NCI-H1092 (cell line): ENCODE measurements at places on chromosomes 1 and 21.

DNA sequence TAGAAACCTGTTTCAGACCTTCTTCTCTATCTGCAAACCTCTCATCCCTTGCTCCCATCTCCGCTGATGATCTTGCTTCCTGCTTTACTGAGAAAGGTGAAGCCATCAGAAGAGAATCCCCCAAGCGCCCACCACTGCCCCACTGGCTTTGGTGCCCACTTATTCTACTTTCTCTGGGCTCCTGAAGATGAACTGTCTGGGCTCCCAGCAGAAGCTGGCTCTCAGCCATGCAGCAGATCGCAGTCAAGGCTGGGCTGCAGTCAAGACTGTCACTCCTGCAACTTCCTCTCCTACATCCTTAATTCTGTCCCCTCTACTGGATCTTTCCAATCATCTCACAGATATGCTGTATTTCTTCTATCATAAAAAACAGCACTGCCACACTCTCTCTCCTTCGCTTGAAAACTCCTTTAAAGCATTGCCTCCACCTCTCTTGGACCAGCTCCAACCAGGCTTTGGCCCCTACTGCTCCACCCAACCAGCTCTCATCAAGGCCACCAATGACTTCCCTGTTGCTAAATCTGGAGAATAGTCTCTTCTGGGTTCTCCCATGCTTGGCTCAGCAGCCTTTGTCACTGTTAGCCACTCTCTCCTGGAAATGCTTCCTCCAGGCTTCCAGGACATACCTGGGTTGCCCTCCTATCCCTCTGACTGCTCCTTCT is 25.8 kb downstream of the TRIM62 start:
- DNase-seq: no peak

- DNase-seq: no peak
Measured at GRCh38 chr1:167472752-167473521, 45.4 kb downstream of the CD247 start.

GRCh38 chr21:34897828-34898227 is 151.3 kb downstream of the RUNX1 start:
- DNase-seq: no peak

DNA sequence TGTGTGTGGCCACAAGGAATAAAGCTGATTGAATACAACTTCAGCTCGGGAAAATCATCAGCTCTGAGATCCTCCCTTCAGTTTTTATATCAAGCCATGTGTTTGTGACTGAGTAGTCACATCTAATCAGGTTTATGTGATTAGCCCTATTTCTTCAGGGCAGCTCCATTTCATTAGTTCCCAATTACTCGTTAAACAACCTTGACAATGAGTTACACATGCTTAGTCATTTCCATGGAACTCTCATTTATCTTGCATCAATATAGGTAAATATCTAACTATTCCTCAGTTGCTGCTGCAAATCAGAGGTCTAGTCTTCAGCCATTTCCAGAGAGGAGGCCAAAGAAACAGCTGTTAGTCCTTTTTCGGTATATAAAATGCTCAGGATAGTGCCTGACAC is 16.3 kb downstream of the CRB1 start:
- no peak for DNase-seq

DNA sequence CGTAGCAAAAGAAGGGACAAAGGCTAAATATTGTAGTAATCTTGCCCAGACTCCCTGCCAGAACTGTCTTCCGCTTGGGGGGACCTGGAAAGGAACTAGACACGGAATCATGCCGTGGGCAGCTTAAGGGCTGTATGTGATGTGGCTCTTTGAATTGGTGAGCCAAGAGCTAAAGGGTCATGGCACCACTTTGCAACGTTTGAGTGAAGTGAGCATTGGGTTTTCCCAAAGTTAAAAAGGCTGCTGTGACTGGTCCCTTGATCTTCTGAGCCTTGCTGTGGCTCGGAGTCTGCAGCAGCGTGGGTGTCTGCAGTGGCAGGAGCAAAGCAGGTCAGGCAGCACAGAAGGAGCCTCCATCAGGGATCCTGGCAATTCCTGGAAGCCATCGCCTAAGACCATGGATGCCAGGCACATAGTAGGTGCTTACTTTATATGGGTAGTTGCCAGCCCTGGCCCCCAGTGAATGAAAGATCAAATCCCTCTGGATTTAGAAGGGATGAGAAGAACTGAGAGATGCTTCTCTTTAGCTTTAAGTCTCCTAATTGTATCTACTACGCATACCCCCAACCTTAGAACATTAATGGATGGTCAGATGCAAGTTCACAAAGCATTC is 1.8 kb downstream of the SMYD2 start:
- no peak for DNase-seq

DNA sequence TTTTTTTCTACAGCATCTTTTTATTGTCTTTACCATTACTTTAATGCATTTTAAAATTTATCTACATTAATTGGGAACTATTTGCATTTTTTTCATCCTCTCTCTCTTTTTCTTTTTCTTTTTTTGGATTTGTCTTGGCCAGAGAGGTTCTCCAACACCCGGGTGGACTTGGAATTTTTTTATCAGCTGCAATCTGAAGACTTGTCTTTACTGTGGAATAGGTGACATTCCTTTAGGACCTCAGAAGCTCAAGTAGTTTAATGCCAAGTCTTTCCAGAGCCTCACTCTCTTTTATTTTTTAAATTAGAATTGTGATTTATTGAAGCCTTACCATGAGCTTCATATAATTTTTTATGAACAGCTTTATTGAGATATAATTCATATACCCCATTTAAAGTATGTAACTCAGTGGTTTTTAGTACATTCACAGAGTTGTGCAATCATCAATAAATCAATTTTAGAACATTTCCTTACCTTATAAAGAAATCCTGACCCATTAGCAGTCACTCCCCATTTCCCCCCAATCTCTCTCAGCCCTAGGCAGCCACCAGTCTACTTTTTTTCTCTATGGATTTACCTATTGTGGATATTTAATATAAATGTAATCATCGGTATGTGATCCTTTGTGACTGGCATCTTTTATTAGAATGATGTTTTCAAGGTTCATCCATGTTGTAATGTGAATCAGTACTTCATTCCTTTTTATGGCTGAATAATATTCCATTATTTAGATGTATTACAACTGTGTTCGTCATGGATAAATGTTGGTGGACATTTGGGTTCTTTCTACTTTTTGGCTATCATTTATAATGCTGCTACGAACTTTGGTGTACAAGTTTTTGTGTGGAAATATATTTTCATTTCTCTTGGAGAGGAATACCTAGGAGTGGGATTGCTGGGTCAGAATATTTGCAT is 6.2 kb downstream of the TUFT1 start:
- no peak for DNase-seq

GRCh38 chr1:172118618-172119017 is 277.3 kb downstream of the DNM3 start:
- peak; percentile 3 for DNase-seq

GRCh38 chr1:113811156-113811887 is 954 bp downstream of the RSBN1 start:
- no peak for DNase-seq

DNA sequence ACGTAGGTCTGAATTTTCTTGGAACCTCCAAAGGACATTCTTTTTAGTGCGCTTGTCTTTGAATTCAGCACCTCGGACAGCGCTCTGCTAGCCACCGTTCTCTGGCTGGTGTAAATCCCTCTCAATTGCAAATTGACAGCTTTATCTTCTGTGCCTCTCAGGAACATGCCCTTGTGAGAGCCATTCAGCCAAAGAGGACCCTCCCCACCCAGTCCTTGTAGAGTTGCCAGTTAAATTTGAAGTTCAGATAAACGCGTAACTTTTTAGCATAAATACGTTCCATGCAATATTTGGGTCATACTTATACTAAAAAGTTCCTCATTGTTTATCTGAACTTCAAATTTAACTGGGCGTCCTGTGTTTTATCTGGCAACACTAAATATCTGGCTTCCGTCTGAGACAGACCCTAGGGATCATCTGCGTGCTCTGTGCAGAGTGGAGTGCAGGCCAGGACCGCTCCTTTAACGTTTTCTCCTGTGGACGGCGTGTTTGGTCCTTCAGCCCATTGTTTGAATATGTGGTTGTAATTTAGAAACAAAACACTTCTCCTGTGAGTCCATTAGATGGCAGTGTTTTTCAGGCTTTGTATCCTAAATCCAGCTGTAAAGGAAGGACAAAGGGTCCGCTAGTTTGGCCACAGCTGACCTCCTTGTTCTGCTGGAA is 7.0 kb downstream of the KCNAB2 start:
- DNase-seq: peak; percentile 86

DNA sequence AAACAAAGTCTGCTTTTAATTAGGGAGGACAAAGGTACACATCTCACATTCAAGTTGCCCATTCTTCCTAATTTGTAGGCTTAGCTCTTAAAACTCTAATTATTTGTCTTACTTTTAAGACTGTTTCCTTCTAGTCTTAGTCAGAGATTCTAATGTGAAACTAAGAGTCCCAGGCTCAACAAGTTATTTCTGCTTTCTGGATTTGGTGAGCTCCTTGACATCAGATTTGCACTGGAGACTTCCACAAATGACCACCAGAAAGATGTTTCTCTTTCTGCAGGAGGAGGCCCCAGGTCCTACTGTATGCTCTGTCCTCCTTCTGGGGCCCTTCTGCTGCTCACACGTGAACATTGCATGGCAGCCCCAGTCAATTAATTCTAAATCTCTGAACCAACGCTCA is 194.2 kb upstream of the JUN start:
- DNase-seq: no peak

- no peak for DNase-seq
Measured at GRCh38 chr1:65467536-65467935, 47.1 kb downstream of the LEPR start.

DNA sequence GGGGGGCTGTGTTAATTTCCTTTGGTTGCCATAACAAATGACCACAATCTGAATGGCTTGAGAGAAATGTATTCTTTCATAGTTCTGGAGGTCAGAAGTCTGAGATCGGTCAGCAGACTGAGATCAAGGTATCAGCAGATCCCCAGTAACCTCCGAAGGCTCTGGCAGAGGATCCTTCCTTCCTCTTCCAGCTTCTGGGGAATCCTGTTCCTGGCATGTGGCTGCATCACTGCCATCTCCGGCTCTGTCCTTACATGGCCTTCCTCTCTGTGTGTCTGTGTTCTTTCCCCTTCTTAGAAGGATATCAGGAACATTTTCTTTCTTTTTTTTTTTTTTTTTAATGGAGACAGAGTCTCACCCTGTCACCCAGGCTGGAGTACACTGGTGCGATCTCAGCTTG is 25.8 kb downstream of the ACTL8 start:
- no peak for DNase-seq

DNA sequence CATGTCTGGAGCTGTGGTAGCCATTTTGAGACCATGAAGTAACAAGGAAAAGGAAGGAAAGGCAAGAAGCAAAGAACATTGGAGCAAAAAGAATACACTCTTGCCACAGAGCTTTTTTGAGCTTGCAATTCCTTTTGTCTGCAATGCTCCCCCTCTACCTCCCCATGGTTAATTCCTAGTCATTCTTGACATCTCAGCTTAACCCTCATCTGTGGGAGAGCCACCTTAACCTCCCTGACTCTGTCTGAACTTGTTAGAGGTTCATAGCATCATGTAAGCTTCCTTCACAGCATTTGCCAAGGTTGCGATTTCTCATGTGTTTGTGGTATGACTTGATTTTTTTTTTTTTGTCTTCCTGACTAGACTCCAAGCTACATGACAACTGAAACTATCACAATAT is 564.1 kb upstream of the PLXNA2 start:
- no peak for DNase-seq

DNA sequence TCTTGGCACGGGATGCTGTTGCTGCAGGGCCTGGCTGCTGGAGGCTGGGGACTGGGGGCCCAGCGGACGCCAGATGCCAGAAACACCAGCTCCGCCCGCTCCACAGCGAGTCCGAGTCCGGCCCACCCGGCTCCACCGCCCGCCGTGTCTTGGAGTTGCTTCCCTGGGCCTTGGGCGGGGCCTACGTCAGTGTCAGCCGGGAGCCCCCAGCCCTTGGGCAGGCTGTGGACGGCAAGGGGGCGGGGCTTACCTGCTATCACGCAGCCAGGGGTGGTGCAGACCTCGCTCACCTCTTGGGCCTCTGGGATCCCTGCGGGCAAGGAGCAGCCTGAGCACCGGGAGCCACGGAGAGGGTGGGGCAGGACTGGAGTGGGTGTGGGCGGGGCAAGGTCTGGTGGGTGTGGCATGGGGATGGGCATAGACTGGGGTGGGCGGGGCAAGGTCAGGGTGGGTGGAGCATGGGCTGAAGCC is 21.8 kb downstream of the MMEL1 start:
- DNase-seq: no peak
